ENCODE measurements at places on chromosomes 12 and 14.

DNA sequence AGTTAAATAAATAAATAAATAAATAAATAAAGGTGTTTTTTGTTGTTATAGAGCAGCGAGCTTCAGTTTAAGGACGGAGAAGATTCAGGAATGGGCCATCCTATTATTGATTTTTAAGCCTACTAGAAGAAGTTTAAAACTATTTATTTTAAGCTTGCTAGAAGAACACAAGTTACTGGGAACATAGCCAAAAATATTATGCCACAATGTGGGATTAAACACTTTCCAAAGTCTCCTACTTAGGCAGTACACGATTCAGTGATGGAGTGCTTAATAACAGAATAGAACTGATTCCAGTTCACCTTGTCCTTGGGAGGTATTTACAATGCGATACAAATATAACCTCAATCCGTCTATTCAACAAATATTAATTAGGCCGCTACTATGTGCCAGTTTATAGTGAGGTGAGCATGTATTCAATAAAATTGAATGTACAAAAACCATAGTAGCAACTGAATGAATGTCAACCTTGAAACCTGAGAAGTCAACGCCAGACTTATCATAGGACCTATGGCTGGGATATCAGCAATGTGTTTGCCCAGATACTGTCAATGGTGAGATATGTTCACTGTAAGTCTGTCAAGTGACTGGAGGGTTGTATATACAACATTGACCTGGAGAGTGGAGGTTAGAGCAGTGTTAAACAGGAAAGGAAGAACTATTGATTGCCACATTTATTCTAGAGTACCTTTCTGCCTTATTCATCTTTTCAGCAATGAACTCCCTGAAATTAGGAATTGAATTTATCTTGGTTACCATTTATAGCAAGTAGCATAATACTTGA, 486.4 kb downstream of the TMTC2 start:
- DNase-seq, result no peak

DNA sequence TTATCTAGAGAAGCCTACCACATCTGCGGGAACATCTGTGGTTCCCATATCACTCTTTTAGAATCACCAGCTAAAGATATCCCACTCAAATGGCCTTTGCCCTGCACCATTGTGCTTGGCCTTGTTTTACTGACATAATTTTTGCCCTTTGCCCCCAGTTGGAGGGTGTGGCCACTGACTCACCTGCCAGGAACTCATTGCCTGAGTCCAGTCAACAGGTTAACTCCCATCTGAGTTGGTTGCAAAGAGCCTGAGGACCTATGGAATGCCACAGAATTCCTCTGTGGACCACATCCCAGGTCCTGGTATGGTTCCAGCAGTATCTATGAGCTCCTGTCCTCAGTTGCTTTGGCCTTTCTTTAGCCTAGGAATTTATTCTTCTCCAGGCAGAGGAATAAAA, 55.7 kb upstream of the PTGR2 start:
- DNase-seq, result no peak

DNA sequence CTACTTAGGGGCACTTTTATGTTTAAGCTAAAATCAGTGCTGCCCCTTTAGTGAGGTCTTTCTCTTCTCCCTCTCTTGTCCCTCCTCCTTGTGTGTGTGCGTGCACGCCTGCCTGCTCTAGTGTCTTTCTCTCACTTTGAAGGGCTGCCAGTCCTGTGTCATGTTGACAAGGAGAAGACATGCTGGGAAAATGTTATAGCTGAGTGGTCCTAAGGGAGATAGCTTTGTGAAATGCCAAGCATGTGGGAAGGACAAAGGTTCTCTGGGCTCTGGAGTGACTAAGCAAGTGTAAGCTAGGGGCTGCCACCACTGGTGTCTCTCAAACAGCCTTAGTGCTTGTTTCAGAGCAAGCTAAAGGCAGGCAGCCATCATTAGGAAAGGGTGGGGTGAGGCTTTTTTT, 108.4 kb downstream of the EMP1 start:
- no peak for DNase-seq

- DNase-seq, result no peak
Measured at GRCh38 chr14:64509036-64509435, 4.5 kb downstream of the ZBTB1 start.

DNA sequence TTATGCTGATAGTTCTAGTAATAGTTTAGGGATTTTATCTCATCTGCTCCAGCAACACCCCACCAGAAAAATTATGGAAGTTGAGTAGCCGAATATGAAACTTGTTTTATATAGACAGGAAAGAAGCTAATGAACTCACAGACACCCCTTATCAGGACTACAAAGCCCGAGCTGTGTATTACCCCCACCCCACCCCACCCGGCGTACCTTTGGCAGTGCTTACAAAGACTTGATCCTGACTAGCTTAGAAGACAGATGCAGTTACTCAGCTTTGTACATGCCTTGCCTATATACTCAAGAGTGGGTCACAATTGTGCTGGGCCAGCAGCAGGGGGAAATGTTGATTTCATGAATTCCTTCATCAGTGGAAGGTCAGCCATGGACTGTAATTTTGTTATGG, 22.4 kb downstream of the PROX2 start:
- DNase-seq, result no peak

- no peak for DNase-seq
Measured at GRCh38 chr12:94841177-94841576, 162.3 kb downstream of the NDUFA12 start.

DNA sequence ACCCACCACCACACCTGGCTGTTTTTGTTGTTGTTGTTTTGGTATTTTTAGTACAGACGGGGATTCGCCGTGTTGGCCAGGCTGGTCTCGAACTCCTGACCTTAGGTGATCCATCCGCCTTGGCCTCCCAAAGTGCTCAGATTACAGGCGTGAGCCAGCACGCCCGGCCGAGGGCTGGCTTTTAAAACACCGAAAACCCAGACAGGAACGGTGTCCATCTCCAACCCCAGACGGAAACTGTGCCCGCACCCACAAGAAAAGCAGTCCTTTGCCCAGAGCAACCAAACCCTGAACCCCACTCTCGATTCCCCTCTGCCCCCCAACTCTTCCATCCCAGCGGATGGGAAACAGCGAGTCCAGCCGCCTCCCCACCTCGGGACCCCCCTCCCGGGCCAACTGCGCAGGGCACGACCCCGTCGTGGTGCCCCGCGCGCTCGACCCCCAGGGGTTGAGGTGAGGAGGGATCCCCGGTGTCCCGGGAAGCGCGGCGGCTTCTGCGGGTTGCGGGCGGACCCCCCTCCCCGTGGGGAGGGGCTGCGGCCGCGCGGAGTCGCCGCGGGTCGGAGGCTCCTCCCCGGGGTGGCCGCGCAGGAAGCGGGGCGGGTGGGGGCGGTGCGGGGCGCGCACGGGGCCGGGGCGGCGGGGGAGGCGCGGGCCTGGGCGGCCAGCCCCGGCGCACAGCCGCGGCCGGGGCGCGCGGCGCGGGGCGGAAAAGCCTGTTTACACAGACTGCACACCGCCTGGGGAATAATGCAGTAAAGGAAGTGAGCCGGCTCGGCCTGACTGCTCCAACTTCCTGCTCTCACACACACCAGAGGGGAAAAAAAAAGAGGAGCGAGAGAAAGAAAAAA, at the start of gene ELK3:
TSS of gene ELK3 (plus strand) at position 651 of the 851 bp plus-strand sequence.
- peak; percentile 34 for DNase-seq

DNA sequence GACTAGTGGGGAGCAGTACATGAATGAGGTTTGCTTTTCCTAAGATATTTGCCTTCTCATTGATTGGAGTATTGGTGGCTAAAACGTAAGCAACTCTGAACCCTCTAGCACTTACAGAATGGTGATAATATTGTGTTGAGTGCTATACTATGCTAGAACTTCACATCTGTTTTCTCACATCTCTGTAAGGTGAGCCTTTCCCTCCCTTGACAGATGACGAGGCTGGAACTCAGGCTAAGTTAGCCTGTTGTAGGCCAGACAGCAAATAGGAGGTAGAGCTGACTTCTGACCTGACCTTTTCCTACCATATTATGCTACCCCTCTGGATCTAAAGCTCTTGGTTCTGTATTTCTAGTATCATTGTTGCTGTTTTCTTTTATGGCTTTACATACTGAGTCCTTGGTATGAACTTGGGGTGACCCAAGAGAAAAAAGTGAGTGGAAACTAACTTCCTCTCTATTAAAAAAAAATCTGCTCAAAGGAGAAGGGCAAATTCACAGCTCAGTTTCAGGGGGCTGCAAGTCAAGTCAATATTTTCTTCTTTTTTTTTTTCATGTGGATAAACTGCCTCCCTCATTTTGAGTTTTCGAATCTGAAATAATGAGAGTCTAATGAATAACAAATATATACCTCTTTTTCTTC, 85.9 kb downstream of the CRADD start:
- DNase-seq, result no peak

GRCh38 chr12:105273601-105274000, 37.6 kb upstream of the APPL2 start:
- no peak for DNase-seq

- DNase-seq, result no peak
Measured at GRCh38 chr14:32382704-32383103, 53.6 kb downstream of the AKAP6 start.

GRCh38 chr14:47300796-47301195, 374.6 kb downstream of the MDGA2 start:
- no peak for DNase-seq

- no peak for DNase-seq
Measured at GRCh38 chr14:75800792-75801191, 139.7 kb downstream of the TTLL5 start.

DNA sequence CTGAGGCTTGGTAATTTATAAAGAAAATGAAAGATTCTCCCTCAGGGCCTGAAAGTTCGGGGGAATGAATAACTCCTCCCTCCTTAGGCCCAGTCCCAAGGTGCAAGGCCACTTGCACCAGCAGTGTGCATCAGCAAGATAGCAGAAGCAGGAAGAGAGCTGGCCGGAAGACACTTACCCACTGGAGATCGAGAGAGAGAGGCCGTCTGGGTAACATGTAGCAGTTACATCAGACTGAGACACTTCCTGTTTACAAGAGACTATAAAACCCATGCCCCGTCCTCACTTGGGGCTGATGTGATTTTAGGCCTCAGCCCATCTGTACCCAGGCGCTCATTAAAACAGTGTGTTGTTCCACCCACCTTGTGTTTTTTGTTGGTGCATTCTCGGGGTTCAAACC, 85.2 kb downstream of the TMTC3 start:
- no peak for DNase-seq

GRCh38 chr12:122921917-122922316, 26.0 kb upstream of the VPS37B start:
- DNase-seq, result no peak

GRCh38 chr12:124039276-124039675, 66.3 kb downstream of the ZNF664 start:
- DNase-seq, result no peak

DNA sequence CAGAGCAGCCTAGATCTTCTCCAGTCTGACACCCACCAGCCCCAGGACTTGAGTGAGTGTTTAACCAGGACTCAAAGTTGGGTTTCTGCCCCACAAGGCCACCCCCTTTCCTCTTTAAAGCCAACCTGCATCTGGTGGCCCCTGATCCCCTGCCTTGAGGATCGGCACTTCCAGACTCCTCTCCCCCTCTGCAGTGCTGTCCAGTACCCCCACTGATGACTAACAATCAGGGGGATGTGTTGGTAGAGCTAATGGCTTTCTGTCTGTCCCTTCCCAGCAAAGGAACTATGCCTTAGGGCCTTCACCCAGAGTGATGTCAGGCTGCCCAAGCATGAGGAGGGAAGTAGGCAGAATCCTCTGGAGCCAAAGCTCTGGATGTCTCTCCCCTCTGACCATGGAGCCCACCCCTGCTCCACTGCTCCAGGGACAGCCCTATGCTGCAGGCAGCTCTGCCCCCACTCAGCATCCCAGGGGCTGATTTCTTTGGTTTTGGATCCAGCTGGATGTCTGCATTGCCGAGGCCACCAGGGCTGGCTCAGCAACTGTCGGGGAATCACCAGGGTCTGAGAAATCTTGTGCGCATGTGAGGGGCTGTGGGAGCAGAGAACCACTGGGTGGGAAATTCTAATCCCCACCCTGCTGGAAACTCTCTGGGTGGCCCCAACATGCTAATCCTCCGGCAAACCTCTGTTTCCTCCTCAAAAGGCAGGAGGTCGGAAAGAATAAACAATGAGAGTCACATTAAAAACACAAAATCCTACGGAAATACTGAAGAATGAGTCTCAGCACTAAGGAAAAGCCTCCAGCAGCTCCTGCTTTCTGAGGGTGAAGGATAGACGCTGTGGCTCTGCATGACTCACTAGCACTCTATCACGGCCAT, 42.9 kb downstream of the DAD1 start:
- no peak for DNase-seq

- DNase-seq, result no peak
Measured at GRCh38 chr14:103630364-103631108, 1.5 kb downstream of the KLC1 start.

- DNase-seq, result no peak
Measured at GRCh38 chr14:33323979-33324378, 385.3 kb downstream of the NPAS3 start.

- DNase-seq, result no peak
Measured at GRCh38 chr12:4210183-4210582, 63.4 kb upstream of the CCND2 start.

- no peak for DNase-seq
Measured at GRCh38 chr12:81450920-81451739, 308.0 kb downstream of the PPFIA2 start.

- no peak for DNase-seq
Measured at GRCh38 chr12:96221391-96221790, 27.2 kb downstream of the ELK3 start.

DNA sequence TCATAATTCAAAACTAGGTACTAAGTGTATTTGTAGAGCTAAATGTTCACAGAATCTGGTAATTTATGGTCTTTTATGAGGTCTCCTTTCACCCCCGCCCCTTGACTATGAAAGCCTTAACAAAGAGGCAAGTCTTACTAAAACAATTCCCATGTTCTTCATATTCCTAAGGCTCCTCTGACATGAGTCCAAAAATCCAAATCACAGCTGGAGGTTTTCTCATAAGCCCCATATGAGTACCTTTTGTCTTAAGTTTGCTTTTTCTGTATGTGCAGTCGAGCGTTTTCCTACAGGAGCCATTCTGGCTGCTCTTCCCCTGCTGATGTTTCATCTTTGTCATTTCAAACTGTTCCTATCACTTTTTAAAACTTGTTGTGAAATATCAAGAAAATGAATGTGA, 55.2 kb downstream of the SIX1 start:
- DNase-seq, result no peak

GRCh38 chr12:6224550-6224949, 24.4 kb downstream of the CD9 start:
- DNase-seq, result no peak

- DNase-seq, result no peak
Measured at GRCh38 chr12:6330192-6330591, 11.7 kb downstream of the TNFRSF1A start.

All from stimulated activated CD8-positive, alpha-beta memory T cell treated with anti-CD3 and anti-CD28 coated beads, Interleukin-2, amount 100 ng/mL, for 1 hour (primary cell).